ENCODE measurements at places on chromosomes 13 and 19.

DNA sequence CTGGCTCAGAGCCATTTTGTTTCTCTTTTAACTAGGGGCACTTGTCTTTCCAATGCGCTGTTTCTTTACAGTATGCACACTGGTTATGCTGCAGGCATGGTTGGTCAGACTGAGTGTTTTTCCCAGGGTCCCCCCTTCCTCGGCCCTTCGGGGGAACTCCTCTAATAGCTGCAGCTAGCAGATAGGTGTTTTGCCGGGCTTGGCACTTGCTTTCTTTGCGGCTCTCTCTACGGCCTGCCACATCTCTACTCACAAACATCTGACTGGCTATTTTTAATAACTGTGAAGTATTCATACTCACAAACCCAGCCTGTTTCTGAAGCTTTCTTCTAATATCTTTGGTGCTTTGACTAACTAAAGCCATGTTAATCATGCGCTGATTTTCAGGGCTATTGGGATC is 89.4 kb downstream of the SLC25A15 start:
- DNase-seq, result no peak

DNA sequence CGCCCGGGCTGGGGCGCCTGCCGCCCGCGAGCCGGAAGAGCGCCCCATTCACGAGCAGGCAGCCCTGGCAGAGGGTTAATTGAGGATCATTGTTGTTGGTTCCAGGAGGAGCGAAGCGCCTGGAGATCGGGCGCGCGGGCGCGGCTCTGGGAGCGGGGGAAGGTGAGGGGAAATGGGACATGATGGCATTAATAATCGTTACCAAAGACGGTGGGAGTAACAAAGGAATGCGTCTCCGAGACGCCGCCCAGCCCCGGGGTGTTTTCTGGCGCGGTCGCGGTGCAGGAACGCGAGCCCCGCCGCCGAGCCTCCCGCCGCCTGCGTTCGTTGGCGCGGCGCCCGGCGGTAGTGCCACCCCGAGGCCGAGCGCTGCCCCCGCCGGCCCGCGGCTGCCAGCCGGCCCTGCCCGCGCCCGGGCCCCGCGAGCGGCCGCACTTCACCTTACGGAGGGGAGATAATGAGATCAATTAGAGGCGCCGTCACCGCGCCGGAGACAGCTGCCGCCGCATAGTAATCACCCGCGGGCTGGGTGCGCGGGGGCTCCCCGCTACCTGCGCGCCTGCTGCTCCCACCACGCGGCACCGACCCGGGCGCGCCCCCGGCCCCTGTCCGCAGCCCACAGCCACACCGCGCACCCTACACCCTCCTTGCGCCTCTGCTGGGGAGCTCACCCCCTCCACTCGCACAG is 2.8 kb downstream of the ZNF536 start:
- no peak for DNase-seq

DNA sequence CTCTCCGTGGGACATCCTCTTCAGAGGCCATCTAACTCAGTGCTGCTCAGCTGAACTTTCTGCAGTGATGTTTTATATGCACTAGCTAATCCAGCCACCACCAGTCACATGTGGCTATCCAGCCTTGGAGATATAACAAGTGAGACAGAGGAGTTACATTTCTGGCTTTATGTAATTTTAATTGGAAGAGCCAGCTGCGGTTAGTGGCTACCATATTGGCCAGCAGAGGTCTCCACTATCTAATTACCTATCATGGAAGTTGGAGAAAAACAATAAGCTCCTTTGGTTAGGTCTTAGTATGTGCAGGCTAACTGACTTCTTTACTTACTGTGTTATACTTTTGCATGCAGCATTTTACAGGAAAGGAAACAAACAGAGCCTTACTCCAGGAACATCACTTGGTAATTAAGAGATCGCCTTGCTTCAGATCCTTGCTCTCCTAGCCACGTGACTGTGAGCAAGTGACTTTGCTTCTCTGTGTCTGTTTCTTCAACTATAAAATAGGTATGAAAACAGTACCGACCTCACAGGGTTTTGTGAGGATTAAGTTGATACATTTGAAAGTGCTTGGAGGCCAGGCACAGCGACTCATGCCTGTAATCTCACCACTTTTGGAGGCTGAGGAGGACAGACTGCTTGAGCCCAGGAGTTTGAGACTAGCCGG is 1.6 kb upstream of the KLK10 start:
- peak; percentile 61 for DNase-seq

DNA sequence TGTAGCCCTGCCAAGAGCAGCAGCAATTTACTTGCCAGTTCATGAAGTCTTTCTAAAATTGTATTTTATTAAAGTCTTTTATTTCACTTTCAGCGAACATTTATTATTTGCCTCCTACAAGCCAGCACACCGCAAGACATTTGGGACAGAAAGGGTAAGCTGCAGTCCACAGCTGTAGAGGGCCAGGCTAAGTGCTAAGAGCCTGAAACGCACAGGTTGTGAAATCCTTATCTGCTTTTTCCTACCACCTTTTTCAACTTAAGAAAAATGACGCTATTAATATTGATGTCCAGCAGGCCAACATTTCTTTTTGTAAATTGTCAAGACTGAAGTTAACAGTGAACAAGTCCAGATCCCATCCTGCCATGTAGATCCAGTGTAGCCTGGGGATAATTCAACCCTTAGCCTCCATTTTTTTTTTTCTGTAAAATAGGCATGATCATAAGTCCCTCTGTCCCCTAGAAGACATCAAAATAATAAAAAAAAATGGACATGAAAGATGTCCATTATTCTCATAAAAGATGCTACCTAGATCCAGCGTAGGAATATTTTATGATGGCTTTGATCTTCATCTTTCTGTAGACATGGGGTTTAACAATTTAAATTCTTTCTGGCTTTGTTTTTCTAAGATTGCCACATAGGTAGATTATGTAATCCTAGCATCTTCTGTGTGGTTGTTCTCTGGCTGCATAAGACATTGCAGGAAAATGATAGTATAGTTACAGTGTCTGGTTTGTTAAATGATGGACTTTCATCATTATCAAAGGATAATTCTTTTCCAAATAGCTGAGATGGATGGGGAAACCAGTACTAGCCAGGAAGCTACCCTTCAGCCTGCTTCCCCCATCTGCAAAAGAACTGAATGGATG is 128.4 kb downstream of the SHISA2 start:
- DNase-seq, result no peak

DNA sequence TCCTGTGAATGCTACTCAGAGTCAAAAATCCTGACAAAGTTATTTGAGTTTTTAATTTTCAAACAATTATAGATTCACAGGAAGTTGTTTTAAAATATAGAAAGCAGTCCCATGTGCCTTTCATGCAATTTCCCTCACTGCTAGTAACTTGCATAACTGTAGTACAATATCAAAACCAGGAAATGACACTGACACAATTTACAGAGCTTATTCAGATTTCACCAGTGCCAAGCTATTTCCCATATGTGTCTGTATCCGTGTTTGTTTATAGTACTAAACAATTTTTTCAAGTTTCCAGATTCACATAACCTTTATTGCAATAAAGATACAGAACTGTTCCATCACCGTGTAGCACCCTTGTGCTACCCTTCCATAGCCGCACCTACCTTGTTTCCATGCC is 934.6 kb downstream of the PCDH17 start:
- DNase-seq, result no peak

- DNase-seq, result no peak
Observed at GRCh38 chr19:14533450-14533849, 4.1 kb downstream of the TECR start.

DNA sequence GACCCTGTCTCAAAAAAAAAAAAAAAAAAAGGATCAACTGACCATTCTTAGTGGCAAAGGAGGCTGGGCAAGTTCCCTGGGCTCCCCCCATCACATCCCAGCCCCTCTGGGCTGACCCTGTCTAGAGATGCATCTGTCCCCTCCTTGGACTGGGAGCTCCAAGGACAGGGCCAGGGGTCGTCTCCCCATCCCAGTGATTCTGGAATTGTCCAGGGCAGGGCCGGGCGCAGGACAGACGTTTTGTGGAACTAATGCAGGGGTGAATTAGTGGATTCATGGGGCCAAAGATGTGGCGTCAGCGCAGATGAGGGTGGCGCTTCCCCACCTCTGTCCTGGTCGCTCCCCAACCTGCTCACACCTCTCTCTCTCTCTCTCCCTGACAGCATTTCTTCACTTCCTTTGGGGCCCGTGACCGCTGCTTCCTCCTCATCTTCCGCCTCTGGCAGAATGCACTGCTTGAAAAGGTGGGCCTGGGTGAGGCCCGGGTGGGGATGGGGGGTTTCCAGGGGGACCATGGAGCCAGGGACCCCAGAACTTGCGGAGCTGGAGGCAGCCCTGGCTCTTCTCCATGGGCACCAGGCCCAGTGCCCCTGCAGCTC is 11.1 kb downstream of the GRAMD1A start:
- DNase-seq, result no peak

GRCh38 chr13:81563091-81563490 is 1222.2 kb upstream of the SPRY2 start:
- DNase-seq, result no peak

- no peak for DNase-seq
Observed at GRCh38 chr19:29896802-29897201, 45.2 kb upstream of the URI1 start.

- DNase-seq, result no peak
Observed at GRCh38 chr13:100673376-100673712, 1.3 kb downstream of the TMTC4 start.

GRCh38 chr19:41887711-41888382 is 4.9 kb downstream of the ARHGEF1 start:
- peak; percentile 96 for DNase-seq

GRCh38 chr13:27455331-27455855 is 5.0 kb upstream of the MTIF3 start:
- DNase-seq, result peak; percentile 9

Data from ELR (cell line).